ENCODE measurements at places on chromosomes 7 and 10.

DNA sequence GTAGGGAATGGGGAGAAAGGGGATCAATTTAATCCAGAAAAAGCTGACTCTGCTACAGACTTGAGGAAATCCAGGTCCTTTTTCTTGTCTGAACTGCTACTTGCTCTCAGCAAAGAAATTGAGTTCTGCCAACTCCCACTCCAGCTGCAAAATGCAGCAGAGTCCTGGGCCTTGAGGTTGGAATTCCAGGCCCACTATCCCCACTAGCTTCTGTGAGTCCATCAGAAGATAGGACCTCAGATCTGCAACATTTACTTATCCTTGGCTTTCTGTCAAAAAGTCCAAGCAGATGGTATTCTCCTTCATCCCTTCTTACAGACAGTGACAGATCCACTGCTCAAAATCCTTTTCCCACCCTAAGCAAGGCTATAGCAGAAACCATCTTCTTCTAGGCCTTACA, 219.2 kb downstream of the ARHGAP12 start:
- DNase-seq = no peak

GRCh38 chr7:47631711-47632110, 49.8 kb upstream of the TNS3 start:
- no peak for DNase-seq

GRCh38 chr7:159097661-159098423, 46.8 kb downstream of the VIPR2 start:
- no peak for DNase-seq

GRCh38 chr10:129500617-129501339, 33.7 kb downstream of the MGMT start:
- DNase-seq = no peak

DNA sequence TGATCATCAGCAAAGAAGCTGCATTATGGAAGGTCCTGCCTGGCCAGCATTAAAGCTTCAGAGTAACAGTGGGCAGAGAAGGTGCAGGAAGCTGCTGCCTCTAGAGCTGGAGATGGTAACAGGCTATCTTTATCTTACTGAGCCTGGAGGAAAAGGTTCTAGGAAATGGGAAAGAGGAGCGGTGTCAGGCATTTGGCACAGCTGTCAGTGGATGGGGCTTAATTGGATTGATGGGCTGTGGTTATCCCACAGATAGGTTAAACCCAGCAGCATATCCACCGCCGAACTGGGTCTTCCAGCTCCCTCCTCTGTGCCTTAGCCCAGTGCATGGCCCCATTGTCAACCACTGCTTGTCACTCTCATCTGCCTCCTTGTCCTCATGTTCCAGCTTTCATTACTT, 127.6 kb downstream of the CCNY start:
- DNase-seq = no peak

GRCh38 chr10:33101392-33101787, 143.4 kb upstream of the ITGB1 start:
- DNase-seq = no peak

GRCh38 chr10:63260103-63260859, 127.2 kb downstream of the NRBF2 start:
- no peak for DNase-seq

DNA sequence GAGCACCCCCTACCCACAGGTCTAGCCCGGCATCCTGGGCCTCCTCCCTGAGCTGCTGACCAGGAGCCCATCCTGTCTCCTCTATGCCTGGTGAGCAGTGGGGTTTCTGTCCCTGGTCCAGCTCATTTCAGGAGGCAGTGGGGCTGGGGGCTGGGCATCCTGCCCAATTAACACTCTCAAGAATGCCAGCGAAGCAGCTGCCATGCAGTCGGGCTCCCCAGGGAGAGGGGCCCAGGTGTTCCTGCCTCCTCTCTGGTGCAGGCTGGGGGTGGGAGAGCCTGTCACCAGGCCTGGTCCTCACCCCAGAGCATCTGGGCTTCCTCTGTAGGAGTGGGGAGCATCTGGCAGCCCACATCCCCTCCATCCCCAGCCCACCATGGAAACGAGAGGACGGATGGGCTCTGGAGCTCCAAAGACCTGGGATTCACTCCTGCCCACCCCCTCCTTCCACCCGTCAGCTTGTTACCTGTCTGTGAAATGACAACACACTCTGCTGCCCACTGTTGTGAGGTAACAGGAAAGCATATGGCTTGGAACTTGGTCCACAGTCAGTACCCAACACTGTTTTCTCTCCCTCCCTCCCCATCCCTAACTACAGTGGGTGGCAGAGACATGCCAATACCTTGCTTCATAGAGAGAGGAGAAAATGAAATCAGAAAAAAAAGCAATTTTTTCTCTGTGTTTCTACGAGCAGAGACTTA, 69.1 kb downstream of the SLIT1 start:
- no peak for DNase-seq

GRCh38 chr7:14875941-14876587, 26.5 kb downstream of the DGKB start:
- DNase-seq = no peak

DNA sequence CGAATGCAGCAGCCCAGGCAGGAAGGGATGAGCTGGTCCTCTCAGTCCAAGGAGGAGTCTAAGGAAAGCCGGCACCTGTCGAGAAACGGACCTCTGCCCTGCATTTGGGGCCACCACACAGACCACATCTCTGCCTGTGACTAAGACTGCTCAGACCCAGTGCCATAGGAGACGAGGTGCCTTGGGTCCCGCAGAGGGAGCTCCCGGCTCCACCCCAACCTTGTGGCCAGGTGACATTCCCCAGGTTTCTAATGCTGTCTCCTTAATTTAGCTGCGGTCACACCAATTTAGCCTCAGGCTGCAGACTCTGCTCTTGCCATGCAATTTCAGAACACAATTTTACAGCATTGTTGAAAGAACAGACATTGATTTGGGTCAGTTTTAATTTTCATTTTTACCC, 22.8 kb upstream of the CRHR2 start:
- DNase-seq = no peak

GRCh38 chr7:147023440-147023839, 906.8 kb downstream of the CNTNAP2 start:
- DNase-seq = no peak

GRCh38 chr10:7945469-7946187, 108.9 kb upstream of the GATA3 start:
- no peak for DNase-seq

DNA sequence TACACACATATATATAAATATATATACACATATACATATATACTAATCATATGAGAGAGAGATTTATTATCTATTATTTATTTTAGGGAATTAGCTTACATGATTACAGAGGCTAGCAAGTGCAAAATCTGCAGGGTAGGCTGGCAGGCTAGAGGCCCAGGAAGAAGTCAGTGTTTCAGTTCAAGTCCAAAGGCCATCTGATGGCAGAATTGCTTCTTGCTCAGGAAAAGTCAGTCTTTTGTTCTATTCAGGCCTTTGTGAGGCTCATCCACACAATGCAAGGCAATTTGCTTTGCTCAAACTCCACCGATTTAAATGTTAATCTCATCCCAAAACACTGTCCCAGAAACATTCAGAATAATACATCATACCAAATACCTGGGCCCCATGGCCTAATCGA, 2.6 kb upstream of the C10orf120 start:
- no peak for DNase-seq

DNA sequence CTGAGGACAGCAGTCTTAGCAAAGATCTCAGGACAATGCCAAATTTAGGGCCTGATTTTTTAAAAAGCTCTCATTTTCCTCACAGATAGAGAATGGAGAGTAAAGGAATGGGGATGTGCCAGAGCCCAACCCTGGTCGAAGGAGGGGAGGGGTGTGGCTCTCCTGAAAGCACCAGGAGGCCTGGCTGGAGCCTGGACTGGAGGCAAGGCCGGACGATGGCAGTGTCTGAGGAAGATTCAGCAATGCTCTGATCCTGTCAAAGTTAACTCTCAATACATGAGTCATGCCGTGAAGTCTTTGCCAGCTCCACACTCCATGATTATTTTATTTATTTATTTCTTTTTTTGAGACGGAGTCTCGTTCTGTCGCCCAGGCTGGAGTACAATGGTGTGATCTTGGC, 108.3 kb downstream of the UPF2 start:
- DNase-seq = no peak
